ENCODE measurements at places on chromosomes 11 and 22.

GRCh38 chr11:70226183-70226582 is 23.1 kb downstream of the FADD start:
- no peak for DNase-seq

DNA sequence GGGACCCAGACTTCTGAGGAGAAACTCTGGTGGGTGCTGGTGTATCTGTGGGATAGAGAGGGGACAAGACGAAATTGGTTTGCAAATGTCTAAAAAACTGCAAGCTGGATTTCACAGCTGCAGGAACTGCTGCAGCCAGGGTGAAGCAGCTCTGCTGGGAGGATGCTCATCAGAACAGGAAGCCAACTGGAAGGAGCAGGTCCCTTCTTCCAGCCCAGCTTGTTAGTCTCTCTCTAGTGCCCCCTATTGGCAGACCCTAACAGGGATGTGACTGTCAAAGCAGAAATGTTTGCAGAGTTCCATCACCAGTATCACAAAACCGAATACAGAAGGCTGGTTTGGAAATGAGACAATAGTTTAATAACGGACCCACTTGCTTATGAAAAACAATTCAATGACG is 74.8 kb upstream of the SLC22A12 start:
- DNase-seq: no peak

DNA sequence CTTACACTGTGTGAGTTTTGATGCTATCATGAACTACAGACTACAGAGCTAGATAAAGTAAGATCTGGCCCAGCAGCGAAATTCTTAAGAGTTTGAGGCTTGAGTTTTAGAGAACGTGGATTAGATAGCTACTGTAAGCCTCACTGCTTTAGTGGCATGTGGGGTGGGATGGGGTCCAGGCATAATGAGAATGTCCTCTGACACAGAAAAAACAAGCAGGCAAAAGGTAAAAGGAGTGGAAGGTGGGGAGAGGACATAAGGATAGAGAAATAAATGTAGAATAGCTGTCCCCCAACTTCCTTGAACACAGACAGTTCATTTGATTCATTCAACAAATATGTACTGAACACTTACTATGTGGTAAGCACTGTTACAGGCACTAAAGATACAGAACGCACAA is 324.5 kb upstream of the PITPNB start:
- DNase-seq: no peak

DNA sequence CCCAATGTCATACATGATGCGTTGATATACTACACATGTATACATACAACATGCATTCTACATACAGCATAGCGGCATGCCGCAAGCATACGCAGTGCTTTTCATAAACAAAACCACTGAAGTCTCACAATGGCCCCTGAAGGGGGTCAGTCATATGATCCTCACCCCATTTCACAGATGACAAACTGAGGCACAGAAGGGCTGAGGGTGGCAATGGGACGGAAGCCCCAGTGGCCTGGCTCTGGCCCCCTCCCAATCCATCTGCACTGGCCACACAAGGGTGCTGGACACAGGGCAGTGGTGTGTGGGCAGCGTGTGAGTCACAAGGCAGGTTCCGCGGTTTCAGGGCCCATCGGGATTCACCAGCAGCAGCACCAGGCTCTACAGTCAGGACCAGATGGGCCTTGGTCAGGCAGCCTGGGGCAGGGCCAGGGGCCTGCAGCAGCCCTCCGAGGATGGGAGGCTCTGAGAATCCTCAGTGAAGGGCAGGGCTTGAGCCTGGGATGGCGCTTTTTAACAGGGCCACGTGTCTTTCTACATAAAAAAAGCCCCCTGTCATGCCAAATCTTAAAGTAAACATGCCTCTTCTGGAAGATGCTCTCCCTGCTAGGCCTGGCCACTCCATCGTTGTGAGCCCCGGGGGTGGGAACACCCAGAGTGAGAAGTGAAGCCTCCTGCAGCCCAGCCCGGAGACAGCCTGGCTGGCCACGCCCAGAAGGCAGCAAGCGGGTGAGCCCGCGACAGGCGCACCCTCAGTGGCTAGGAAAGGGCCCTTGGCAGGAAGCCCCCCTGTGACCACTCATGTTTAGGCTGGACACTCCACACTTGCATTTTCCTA is 206.5 kb downstream of the CTTN start:
- no peak for DNase-seq

- DNase-seq: no peak
Observed at GRCh38 chr22:46110215-46110614, 40.1 kb upstream of the PPARA start.

DNA sequence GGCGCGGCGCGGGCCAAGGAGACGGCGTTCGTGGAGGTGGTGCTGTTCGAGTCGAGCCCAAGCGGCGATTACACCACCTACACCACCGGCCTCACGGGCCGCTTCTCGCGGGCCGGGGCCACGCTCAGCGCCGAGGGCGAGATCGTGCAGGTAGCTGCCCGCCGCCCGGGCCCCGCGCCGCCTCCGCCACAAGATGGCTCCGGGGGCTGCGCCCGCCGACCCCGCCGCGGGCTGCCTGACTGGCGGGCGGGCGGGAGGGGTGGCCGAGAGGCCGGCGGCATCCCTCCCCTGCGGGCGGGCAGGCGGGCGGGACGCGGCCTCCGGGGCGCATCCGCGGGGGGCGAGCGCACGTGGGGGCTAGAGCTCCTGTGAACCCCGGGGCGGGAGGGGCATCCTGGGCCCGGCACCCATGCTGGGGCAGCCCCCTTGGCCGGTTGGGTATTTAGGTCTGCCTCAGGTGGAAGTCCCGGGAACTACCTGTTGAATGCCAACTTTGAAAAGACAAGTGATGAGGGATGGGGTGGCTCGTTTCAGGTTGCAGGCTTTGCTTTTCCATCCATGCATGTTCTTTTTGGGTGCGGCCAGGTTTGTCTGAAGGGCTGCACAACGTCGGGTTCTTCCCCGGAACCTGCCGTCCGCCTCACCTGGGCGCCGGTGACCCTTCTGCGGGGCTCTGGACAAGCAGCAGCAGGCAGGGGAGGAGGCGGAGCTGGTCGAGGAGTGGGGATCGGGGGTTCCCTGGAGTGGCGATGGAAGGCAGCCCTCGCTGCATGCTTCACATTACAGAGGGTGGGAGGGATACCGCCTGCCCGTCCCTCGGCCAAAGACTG is 760 bp downstream of the ZNRF3 start:
- DNase-seq: no peak

- no peak for DNase-seq
Observed at GRCh38 chr11:86207413-86207812, 37.1 kb upstream of the EED start.

GRCh38 chr11:13940907-13941256 is 21.6 kb upstream of the SPON1 start:
- no peak for DNase-seq

GRCh38 chr11:123608945-123609344 is 45.5 kb downstream of the SCN3B start:
- DNase-seq: no peak

DNA sequence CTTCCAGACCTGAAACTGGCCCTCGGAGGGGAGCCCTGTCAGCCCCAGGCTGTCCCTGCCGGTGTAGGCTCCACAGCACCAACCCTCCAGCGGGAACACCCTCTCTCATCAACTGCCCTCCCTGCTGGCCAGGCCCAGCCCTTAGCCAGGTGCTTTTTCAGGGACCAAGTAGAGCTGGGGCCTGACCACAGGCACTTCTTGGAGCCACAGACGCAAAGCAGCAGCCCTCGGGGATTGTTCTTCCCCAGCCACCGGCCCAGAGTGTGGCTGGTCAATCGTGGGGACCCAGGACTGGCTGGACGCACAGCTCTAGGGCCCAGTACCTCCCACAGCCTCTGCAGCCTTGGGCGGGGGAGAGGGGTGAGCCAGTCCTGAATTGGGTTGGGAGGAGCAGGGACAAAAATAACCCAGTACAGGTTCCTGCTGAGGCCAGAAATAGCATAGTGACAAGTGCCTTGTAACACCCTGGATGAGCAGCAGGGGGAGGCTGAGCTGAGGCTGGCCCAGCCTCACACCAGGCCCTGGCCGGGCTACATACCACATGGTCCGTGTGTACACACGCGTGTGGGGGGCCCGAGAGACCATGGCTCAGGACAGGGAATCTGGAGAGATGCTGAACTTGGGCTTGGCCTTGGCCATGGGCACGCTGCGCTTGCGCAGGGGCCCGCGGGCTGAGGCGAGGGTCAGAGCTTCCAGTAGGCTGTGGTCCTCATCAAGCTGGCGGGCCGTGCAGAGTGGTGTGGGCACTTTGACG is 2.0 kb downstream of the KCNJ11 start:
- peak; percentile 60 for DNase-seq

GRCh38 chr11:126352934-126353801 is 2.3 kb upstream of the ST3GAL4 start:
- no peak for DNase-seq

- DNase-seq: no peak
Observed at GRCh38 chr11:12118949-12119348, 8.6 kb downstream of the MICAL2 start.

- DNase-seq: no peak
Observed at GRCh38 chr22:49961601-49962011, 1.0 kb downstream of the PIM3 start.

DNA sequence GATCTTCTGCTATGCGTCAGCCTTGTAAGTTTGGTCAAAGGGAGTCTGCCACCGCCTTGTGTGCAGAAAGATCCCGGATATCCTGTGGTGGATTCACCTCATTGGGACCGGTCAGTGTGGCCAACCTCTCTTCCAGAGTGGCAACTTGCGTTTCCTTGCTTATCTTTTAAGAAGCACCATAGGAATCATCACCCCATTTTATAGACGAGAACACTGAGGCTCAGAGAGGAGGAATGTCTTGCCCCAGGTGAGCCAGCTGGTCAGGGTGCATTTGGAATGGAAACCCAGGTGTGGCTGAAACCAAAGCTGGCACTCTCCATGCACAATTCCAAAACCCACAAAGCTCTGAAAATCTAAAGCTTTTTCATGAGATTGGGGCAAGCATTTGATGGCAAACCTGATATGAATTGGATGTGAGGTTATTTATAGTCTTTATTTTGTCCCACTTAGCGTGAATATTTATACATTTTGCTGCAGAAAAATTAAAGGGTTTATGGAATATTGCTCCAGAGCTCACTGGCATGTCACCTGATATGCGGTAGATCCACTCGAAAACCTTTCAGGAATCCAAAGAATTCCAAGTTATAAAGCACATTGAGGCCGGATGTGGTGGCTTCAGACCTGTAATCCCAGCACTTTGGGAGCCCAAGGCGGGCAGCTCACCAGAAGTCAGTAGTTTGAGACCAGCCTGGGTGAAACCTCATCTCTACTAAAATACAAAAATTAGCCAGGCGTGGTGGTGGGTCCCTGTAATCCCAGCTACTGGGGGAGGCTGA is 12.1 kb upstream of the EIF3D start:
- DNase-seq: no peak

GRCh38 chr11:42006766-42007165 is 547.3 kb upstream of the LRRC4C start:
- no peak for DNase-seq

GRCh38 chr11:19652623-19653375 is 59.8 kb upstream of the NAV2 start:
- no peak for DNase-seq

GRCh38 chr11:2138431-2139122 is 612 bp downstream of the IGF2 start:
- no peak for DNase-seq

DNA sequence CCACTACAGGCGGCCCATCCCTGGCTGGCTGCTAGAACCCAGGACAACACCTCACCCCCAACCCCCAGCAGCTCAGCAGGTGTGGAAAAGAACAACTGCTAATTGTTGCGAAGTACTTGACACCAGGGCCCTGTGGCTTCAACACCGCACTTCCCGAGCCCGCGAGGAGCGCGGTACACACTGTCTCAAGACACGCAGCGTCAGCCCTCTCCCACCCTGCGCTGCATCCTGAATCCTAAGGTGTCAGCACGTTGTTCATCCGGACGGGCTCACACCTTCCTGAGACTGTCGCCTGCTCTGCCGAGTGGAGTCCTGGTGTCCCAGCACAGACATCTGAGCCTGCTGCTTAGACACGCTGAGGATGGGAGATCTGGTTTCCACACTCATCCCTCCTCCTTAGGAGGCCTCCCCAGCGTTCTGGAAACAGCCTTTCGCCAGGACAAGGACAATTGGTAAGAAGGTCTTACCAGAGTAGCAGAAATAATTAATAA is 1336.2 kb downstream of the BRD1 start:
- no peak for DNase-seq

GRCh38 chr11:110032259-110032658 is 60.9 kb upstream of the ZC3H12C start:
- no peak for DNase-seq

DNA sequence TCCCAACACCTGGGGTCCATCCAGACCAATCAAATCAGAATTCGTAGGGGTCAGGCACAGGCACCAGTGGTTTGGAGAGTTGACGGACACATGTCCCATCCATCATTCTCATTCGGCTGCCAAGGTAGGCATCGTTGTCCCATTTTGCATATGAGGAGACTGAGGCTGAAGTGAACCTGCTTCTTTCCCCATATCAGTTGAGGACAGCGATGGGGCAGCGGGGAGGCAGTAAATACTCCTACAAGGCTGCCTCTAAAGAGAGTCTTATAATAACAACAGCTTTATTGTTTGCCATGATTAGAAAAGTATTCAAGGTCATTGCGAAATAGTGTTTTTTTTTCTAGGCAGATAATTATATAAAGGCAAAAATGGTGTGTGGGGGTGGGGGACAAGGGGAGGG is 1.6 kb upstream of the BEST1 start:
- no peak for DNase-seq

- peak; percentile 68 for DNase-seq
Observed at GRCh38 chr22:37051391-37052385, at the start of gene KCTD17. Gene KCTD17 (plus strand): TSS chr22:37051742. CDS start chr22:37051761, 19 bp downstream.

DNA sequence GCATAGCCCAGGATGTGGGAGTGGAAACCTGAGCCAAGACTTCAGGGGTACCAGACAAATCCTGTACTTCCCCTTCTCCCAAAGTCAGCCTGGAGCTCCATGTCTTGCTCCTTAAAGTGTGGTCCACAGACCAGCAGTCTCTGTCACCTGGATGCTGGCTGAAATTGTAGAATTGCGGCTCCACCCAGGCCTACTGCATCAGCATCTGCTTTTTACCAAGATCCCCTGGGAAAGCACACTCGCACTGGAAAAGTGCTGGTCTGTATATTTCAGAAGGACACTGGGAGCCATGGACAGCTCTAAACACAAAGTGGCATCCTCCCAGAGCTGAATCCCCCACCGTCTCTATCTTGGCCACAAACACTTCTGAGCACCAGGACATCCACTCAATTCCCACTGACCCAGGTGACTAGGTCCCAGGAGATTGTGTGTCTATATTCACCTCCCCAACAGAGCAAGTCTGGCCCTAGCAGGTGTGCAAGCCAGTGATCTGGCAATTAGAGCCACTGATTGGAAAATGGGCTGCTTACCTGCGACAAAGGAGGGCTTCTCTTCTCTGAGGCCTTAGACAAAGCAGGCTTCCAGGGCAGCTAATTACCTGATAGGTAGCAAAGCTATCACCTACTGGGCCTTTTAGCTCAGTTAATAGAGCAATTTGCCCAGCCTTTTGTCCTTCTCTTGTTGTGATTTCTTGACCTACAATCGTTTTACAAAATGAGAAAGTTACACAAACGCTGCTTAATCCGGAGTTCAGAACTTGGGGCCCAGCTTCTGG is 443.3 kb downstream of the MN1 start:
- DNase-seq: no peak

Data from hippocampal formation (tissue), 2 donors.